ENCODE measurements at places on chromosomes 5 and 9.

DNA sequence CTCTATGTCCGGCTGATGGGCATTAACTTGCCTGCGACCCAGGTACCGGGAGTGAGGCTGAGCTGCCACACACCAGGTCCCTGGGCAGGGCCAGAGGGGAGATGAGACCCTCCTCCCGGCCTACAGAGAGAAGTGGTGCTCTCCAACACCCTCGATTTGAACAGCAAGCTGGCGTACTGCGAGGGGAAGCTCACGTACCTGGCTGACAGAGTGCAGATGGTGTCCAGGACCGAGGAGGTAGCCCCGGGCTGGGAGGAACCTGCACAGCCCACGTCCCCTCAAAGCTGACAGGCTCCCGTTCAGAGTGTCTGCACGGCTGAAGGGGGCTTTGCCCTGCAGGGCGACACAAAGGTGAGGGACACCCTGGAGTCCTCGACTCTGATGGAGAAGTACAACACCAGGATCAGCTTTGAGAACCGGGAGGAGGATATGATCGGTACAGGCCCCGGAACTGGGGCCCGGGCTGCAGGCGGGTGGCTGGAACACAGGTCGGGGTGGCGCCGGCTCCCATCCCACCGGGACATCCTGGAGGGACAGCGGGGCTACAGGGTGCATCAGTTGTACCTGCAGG is 1.0 kb upstream of the RABL6 start:
- DNase-seq, result no peak

- no peak for DNase-seq
Measured at GRCh38 chr9:2321523-2322148, 300.0 kb upstream of the VLDLR start.

GRCh38 chr9:108473209-108474112 is 382.3 kb downstream of the ACTL7B start:
- DNase-seq, result peak; percentile 62

- no peak for DNase-seq
Measured at GRCh38 chr9:75175395-75175794, 87.1 kb downstream of the OSTF1 start.

DNA sequence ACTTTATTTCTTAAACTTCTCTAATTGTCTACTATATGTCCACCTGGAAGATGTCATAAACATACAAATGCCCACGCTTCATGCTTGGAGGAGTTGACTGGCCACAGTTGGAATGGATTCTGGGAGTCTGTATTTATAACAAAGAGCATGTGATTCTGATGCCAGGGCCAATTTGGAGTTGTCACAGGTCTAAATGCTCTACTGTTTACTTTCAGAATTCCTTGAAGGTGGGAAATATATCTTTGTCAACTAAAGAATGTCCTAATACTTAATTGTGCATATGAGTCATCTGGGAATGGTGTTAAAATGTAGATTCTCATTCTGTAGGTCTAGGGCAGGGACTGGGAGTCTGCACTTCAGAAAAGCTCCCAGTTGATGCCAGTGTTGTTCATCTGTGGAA is 196.1 kb downstream of the ANXA1 start:
- no peak for DNase-seq

DNA sequence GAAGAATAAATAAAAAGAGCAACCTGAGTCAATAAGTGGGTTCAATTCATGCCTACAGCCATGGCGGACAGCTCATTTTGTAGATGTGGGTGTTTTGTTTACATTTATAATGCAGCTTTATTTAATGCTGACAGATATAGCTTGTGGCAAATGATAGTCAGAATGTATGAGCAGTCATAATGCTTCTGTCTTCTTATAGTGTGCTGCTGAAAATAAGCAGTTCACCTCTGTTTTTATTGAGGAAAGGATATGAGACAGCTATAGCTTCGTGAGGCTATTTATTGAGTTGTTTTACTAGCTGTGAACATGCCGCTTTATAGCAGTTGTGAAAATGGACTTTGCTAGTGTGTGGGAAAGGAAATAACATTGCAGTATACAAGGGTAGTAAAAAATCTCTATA is 147.4 kb downstream of the PBX3 start:
- no peak for DNase-seq

GRCh38 chr9:133023117-133023890 is 7.5 kb upstream of the GTF3C5 start:
- no peak for DNase-seq

- peak; percentile 13 for DNase-seq
Measured at GRCh38 chr5:50593681-50594080, 72.8 kb upstream of the PARP8 start.

DNA sequence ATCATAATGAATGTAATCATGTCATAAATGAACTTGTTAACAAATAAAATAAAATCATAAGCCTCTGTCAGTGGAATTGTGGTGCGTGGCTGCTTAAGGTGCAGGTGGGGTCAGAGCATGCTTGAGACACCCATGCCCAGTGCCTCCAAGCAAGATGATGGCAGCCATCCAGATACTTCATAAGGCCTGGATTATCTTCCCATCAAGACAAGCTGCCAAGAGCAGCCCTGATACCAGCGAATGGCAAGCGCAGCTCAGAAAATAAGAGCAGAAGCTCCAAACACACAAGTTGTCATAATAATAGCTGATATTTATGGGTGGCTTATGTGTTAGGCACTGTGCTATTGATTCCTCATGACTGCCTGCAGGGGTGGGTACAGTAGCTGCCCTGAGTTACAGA is 21.8 kb upstream of the LMX1B start:
- DNase-seq, result no peak

- DNase-seq, result no peak
Measured at GRCh38 chr5:77778881-77779438, 2.8 kb upstream of the TBCA start.

GRCh38 chr5:159337016-159337955 is 7.0 kb upstream of the IL12B start:
- peak; percentile 71 for DNase-seq

DNA sequence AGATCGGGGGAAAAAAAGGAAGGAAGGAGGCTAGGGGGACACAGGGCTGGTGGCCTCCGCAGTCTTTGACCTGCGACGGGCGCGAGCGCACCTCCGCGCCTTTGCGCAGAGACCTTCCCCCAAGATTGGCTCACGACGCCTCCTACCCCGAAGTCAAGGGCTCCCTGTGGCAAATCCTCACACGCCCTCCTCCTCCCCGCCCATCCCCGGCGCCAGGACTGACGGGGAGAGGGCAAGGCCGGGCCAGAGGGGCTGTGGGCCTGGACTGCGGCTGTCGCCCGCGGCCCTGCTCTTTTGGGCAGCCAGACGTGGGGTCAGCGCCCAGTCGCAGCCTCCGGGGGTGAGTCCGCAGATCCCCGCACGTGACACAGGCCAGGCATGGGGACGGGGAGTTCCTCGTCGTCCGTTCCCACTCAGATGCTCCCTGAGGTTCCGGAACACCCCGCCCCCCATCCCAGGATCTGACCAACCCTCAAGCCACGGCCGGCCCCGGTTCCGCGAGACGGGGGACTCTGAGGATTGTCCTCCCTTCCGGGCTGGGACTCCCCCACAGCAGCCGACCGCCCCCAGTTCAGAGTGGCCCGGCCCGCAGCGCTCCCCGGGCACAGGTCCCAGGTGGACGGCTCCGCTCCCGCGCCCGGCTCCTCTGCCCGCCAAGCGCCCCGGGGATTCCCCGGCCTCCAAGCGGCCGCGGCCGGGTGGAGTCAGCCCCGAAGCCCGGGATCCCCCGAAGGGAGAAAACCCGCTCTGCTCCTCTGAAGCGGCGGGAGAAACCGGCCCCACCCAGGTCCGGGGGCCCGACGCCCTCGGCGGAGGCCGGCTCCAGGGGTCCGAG is 543 bp upstream of the ANKRD33B start:
- no peak for DNase-seq

DNA sequence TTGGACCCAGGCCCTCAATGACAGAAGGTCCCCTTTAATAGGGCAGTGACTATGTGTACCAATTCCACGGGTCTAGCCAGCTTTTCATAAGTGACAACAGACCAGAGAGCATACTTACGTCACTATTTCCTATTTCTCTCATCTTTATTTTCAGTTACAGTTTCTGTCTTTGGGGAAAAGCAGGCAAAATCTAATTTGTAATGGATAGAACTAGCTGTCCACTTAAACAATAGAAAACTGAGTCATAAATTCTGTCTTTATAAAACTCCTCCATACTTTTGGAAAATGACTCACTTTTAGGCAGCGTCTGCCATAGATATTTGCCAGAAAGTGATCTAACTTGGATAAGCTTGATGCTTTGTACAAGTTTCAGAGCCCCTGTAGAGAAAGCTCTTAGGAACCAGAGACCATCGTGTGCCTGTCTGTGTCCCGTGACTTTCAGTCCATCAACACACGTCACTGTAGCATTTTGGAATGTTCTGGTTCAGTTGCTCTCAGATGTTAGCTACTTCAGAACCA is 101.9 kb downstream of the F2RL2 start:
- no peak for DNase-seq

DNA sequence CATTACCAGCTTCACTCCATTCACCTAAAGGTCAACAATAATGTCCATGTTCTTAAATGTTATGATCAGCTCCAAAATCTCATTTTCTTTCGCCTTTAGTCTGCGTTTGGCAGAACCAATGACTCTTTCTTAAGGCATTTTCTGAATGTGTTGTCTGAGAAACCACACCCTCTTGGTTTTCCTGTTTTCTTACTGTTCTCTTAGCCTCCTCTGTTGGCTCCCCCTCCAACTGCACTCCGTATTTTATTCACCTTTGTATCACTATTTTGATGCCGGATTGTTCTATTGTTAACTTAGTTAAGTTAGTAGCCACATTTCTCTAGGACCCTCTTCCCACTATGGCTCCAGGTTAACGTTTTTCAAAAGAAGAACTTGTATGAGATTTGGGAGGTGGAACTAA is 185.6 kb downstream of the DMAC1 start:
- DNase-seq, result no peak

GRCh38 chr5:172274951-172275753 is 8.4 kb downstream of the UBTD2 start:
- no peak for DNase-seq

DNA sequence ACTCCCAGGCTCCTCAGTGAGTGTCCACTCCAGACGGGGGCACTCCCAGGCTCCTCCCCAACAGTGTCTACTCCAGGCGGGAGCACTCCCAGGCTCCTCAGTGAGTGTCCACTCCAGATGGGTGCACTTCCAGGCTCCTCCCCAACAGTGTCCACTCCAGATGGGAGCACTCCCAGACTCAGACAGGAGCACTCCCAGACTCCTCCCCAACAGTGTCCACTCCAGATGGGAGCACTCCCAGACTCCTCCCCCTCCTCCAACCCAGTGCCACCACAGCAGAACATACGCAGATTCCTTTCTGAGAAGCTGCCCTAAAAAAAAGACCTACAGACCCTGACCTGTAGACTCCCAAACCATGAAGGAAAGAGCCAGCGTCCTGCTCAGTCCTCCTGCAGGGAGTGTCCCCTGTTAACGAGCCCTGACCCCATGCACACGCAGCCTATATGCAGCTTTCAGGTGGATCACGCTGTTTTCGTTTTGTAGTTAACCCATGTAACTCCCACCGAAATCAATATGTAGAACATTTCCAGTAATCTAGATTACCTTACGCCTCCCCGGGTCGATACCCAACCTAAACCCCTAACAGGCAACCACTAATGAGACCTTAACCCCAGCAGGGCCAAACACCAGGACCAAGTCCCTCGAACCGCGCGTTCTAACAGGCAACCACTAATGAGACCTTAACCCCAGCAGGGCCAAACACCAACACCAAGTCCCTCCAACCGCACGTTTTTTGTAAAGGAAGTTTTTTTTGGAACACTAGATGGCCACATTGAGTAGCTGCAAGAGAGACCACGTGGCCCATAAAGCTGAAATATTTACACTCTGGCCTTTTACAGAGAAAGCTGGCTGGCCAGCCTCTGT is 15.7 kb downstream of the PNPLA7 start:
- peak; percentile 71 for DNase-seq

- DNase-seq, result no peak
Measured at GRCh38 chr9:8382777-8383527, 583.4 kb upstream of the DMAC1 start.

- DNase-seq, result no peak
Measured at GRCh38 chr5:38023371-38023770, 183.5 kb upstream of the GDNF start.

GRCh38 chr9:78273761-78274160 is 23.2 kb upstream of the PSAT1 start:
- no peak for DNase-seq

DNA sequence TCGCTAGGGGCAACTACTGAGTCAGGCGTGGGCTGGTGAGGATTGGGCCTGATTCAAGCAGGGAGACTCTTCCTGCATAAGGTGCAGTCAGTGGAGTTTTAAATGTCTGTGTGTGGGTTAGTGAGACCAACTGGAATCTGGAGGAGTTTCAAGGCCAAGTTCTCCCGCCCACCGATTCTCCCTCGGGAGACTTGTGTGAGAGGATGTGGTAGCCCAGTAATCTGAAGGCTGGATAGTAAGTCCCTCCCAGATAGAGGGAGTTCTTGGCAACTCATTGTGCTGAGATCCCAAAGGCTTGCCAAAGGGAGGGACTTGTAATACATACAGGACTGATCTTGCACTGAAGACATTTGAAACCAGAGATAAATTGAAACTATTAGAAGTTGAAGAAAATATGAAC is 51.8 kb downstream of the WDR36 start:
- peak; percentile 98 for DNase-seq

DNA sequence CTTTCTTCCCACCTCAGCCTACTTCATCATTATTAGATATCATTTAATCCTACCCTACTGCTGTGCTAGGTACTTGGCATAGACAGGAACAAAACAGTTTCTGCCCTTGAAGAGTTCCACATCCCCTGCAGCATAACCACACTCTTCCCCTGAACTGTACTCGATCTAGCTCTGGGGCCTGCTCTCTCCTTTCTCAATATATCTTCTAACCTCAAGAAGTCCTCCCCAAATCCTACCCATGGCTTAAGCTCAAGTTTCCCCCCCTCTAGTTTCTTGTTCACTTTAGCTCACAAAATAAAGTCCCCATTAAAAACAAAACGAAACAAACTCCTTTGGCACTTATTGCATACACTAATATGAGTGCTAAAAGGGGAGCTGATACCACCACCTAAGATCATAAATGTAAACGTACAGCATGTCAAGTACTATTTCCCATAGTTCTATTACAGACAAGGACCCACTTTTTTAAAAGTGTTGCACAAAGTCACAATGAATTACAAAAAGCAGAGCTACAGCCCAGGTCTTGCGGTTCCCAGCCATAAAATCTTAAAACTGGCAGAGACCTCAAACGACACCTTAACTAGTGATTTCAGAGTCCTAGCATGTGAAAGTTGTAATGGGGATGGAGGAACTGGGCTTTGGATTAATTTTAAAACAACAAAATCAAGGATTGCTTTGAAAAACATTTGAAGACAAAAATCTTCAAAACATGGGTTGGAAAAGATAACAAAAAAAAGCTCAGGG is 80.7 kb downstream of the PTPDC1 start:
- DNase-seq, result no peak

DNA sequence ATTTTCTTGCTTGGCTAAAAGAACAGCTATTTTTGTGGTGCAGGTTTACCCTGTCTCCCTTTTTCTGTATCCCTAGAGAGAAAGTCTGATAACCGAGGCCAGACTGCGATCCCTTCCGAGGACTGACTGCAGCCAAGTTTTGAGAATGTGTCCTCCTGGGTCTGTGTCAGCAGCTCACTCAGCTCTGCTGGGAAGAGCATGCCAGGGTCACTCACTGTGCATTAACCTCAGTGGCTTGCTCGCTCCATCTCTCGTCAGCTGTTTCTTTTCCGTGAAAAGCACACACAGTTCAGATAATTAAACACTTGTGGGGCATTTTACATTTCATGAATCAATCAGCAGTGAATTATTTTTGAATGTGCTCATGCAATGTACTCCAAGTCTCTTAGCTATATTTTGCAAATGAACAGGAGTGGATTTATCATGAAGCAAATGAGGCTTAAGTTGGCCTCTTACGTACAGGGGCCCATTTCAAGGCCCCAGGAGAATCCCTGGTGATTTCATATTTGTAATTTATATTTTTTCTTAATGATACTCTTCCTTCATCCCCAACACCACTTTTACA is 252.1 kb downstream of the SMARCA2 start:
- no peak for DNase-seq
